Activated CD4-positive, alpha-beta T cell treated with anti-CD3 and anti-CD28 coated beads, Interleukin-2, amount 50 U/mL, for 24 hours (primary cell): ENCODE measurements at places on chromosomes 4 and X.

GRCh38 chr4:104508224-104508623 is 13.5 kb upstream of the CXXC4 start:
- no peak for DNase-seq

DNA sequence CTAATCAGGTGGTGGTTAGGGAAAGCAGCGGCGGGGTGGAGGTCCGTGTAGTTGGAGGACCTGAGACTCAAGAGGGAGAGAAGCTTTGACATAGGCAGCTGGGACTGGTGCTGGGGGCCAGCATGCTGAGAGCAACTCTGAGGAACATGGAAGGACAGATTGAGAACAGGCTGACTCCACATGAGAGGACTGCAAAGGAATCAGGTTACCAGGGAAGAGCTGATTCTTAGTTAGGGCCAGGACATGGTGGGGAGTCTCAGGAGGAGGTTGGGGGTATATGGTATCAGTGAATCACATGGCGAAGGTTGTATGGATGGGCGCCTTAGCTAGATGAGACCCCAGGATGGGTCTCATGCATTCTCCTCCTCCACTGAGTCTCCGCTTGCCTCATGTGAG is 264.0 kb upstream of the BOD1L1 start:
- DNase-seq, result no peak

- no peak for DNase-seq
Observed at GRCh38 chr4:120709991-120710390, 212.5 kb downstream of the PRDM5 start.

GRCh38 chrX:16577483-16578029 is 72.4 kb upstream of the S100G start:
- DNase-seq, result no peak

GRCh38 chrX:96685210-96686099 is 813 bp downstream of the DIAPH2 start:
- DNase-seq, result no peak

GRCh38 chr4:61532336-61533000 is 332.3 kb downstream of the ADGRL3 start:
- no peak for DNase-seq

- DNase-seq, result no peak
Observed at GRCh38 chr4:128684016-128684415, 125.5 kb upstream of the JADE1 start.

DNA sequence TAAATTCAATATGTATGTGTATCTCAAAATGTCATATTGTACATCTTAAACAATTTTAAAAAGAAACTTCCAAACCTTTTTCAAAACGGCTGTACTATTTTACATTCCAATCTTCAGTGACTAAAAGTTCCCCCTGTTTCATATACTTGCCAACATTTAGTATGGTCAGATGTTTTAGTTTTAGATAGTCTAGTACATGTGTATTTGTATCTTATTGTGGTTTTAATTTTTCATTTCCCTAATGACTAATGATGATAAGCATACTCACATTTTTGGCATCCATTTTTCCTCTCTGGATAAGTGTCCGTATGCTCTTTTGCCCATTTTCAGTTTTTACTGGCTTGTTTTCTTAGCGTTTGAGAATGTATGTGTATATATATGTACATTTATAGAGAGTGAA is 212.2 kb upstream of the MAGEB18 start:
- no peak for DNase-seq

GRCh38 chrX:114338870-114339269 is 245.0 kb upstream of the HTR2C start:
- no peak for DNase-seq

DNA sequence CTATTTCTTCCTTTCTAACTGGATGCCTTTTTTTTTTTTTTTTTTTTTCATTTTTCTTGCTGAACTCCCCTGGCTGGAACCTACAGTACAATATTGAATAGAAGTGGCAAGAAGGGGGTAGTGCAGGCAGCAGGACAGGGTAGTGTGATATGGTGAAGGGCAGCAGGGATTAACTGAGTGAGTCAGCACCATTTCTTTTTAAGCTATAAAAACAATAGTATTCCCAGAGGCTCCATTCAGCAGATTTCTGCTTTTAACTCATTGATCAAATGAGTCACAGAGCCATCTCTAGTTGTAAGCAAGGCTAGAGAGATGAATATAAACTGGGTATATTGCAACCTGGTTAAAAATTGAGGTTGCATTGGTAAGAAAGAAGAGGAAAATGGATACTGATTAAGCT is 53.6 kb upstream of the SETD7 start:
- DNase-seq, result no peak

DNA sequence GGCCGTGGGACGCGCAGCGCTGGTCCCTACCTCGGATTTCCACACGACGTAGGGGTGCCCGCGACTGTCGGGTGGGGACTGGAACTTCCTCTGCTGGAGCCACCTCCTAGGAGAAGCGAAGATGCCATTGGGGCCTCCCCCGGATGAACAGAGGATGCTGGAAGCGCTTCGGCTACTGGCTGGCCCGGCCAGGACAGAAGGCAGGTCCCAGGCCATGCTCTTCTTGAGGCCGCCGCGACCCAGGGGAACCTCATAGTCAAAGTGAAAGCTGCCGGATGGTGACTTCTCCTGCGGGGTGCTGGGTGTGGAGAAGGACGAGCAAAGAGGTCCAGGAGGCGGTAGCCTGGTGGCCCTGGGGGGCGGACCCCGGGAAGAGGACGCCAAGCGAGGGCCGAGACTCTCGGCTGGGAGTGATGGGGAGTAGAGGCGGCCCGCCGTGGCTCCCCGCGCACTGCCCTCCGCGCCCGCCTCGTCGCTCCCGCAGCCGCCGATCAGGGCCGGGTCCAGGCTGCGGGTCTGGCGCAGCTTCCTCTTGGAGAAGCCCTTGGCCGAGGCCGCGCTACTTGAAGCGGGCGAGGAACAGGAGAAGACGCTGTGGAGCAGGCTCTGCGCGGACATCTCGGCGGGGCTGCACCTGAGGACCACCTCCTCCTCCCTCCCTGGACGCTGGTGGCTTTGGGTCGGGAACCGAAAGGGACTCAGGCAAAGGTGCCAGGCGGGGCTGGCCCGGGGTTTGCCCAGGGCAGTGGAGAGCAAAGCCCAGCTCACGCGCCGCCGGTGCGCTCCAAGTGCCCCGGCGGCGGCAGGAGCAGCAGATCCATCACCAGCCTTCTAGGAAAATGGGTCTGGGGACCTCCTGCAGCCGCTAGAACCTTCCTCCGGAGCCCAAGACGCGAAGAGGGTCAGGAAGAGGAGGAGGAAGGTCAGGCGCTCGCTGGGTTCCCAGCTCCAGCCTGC is 1.2 kb downstream of the ARHGAP6 start:
- no peak for DNase-seq

GRCh38 chr4:183350317-183351071 is 28.3 kb upstream of the CLDN24 start:
- DNase-seq, result no peak

DNA sequence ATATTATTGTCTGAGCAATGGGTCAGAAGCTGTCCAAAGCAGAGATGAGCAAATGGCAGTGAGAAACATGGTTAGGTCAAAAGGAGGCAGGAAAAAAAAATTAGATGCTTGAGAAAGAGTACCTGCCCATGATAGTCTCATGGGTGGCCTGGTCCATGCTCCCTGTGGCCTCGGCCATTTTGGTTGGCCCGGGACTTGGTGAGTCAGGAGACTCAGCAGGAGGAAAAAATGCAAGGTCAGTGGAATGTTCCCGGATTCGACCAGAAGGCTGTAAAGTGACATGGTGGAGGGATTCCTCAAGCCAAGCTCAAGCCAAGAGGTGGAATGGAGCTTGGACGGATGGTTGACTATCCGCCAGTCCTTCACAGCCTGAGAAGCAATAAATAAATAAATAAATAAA is 236.7 kb downstream of the ASMT start:
- no peak for DNase-seq

- no peak for DNase-seq
Observed at GRCh38 chr4:141669501-141669900, 33.1 kb downstream of the IL15 start.

DNA sequence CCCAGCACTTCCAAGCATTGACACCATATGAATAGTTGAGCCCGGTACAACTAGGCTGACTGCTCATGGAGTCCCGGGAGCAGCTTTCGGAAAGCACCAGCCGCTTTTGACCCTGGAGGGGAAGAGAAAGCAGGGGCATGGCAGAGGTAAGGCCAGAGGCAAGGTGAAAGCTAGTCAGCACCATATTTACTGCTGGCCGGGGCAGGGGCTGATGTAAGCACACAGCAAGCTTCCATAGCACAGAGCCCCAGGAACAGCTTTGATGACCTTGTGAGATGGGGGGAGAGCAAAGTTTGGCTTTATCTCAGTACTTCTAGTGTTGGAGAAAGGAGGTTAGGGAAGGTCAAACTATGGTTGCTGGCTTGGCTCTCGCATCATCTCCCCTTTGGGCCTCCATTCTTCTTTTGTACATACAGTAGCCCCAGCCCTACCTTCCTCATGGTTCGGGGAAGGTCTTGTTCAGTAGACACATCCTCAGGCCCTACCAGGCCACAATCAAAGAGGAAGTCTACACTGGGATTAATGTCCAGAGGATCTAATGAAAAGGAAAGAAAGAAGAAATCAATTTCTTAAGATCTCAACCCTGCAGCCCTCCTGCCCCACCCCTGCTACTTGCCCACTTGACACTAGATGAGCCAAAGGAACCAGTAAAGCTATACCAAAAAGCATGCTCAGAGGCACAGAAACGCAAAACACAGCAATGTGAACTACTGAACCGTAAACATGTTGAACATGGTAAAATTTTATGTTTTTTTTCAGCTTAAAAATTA is 9.4 kb downstream of the ZMYM3 start:
- no peak for DNase-seq

GRCh38 chr4:184819786-184820185 is 6.0 kb downstream of the ACSL1 start:
- no peak for DNase-seq

DNA sequence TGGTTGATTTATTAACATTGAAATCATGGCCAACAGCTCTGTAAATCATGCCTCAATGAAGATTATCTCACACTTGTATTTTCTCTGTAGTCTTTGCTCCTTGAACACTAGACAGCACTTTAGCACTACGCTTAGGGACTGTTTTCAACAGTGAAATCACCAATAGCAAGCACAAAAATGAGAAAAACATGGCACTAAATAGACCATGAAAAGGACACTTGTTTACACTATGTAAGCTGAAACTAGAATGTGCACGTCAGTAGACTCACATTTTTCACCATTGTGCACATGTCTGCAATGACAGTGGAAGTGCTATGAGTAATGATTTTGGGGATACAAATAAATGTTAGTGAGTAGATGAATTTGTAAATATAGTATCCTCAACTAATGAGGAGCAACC is 3.1 kb downstream of the BMP2K start:
- no peak for DNase-seq

GRCh38 chr4:100103671-100104070 is 86.6 kb downstream of the DDIT4L start:
- DNase-seq, result no peak

DNA sequence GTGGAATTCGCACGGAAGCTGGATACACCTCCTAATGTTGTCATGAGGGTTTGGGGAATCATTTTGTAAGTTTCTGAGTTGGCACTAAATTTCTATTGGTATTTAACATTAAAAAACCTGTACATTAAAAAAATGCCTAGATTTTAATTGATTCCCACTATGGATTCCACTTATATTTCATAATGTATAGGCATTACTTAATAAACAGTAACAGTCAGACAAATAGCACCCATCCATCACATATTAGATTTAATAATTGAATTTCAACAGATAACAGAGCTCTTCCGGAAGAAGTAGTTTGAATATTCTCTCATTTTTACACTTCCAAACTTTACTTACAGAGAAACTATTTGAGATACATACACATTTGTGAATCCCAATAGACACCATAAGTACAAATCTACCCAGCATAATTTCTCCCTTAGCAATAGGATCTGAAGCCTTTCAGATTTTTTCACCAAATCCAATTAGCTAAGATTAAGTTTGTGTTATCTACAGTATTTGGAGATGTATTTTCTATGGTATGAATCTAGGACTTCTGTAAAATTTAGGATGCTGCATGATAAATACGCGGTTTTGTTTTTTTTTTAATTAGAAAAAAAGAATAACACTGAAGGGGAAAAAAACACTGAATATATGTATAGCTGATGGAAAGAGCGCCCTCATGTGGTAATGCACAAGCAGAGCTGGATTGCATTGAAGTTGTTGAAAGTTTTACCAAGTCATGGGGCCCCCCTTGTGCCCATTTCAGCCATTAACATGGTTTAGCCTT is 12.2 kb upstream of the ODAM start:
- DNase-seq, result no peak

- DNase-seq, result no peak
Observed at GRCh38 chrX:29297171-29297800, 710.0 kb downstream of the IL1RAPL1 start.

DNA sequence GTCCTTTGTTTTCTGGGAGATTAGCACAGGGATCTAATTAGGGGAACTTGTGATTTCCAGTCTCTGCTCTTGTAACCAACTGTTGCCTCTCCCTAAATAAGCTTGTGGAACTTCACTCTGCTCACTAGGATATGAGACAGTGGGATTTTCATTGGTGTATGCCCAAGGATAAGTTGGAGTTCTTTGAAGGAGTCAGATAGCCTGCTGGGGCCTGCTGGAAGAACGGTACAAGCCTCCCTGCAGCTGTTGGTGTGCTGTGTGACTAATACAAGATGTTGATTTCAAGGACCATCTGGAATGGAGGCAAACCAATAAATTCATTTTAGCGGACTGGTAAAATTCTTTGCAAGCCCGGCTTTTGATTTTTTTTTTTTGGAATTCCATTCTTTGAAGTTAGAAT is 167.0 kb downstream of the AASDH start:
- DNase-seq, result no peak

DNA sequence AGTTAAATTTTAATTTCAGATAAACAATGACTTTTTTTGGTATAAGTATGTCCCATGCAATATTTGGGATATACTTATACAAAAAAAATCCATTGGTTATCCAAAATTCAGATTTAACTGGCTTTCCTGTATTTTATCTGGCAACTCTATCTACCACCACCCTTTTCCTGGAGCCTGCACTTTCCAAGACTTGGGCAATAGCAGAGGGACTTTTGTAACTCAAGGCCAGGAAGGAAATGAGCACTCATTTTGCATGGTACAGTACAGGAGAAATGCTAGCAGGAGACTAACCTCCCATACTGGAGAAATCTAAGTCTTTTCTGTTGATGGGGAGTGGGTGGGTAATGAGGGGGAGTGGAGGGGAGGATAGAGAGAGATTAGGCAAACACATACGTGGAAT is 37.7 kb upstream of the PLAC1 start:
- no peak for DNase-seq

- DNase-seq, result no peak
Observed at GRCh38 chr4:148874331-148874730, 432.1 kb upstream of the NR3C2 start.

- no peak for DNase-seq
Observed at GRCh38 chr4:168907119-168907698, 102.8 kb downstream of the CBR4 start.

DNA sequence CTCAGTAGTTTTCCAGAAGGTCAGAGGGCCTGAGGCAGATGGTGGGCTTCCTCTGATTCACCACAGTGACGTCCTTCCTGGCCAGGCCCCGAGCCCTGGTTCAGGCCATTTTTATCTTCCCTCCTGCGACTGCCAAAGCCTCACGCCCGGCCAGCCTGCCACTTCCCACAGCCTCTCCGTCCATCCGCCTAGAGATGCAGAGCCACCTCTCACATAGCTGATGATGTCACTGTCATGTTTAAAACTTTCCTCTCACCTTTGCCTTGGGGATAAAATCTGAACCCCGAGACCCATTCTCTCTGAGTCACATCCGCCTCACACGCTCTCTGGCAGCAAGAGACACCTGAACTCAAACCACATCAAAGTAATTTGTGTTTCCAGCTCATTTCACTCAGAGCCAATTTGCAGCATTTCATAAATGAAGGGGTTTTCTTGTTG is 175.3 kb downstream of the QDPR start:
- peak; percentile 37 for DNase-seq
